ENCODE measurements at places on chromosomes 6 and 20.

GRCh38 chr6:54874349-54875048 lies 27.9 kb downstream of the FAM83B start:
- no peak for DNase-seq

DNA sequence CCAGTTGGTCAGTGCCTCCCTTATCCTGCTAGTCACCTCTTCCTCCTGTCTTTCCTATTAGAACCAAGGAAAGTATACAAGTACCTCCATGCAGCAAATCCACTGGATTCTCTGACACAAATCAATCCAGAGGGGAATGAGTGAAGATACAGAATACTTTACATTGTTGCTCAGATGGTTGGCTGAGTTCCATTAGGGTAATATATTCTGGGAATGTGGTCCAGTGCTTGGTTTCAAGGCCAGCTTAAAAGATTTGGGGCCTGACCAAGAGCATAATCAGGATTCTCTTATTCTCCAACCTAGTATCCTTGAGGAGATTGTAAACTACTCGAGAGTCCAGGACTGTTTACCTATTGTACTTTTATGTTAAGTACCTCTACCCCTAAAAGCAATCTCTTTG lies 23.0 kb downstream of the CARMIL1 start:
- no peak for DNase-seq

GRCh38 chr6:170019818-170020583 lies 268.6 kb downstream of the ERMARD start:
- DNase-seq: no peak

DNA sequence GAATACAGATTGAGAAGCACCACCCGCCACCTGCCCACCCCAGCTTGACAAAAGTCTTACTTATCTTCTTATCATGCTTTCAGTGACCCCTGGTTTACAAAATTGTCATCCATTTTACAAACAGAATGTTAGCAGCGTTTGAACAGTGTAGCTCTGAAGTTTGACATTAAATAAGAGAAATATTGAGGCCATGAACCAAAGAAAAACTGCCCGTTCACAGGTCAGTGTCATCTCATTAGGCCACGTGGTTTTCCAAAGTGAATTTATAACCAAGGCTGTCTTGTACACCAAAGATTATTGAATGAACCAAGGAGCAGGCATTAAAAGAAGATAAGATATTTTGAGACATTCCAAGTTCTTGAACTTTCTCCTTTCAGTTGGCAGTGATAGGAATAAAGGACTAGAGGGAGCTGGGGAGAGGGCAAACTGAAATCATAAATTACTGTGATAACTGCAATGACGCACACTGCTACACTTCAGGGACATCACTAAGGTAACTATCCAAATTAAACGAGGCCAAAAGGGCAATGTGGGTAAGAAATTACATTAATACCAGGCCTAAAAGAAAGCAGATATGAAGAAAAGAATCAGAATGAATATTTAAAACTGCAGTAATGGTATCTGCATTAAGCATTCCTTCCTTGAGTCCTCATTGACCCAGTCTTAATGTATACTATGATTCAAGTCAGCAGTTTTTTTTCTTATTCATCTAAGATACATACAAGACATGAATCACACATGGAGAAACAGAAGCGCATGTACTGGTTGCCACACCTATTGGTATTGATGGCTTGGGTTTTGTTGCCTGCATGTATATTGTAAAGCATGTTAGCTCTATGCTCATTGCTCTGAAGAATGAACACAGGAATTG lies 159.8 kb upstream of the ARG1 start:
- DNase-seq: no peak

DNA sequence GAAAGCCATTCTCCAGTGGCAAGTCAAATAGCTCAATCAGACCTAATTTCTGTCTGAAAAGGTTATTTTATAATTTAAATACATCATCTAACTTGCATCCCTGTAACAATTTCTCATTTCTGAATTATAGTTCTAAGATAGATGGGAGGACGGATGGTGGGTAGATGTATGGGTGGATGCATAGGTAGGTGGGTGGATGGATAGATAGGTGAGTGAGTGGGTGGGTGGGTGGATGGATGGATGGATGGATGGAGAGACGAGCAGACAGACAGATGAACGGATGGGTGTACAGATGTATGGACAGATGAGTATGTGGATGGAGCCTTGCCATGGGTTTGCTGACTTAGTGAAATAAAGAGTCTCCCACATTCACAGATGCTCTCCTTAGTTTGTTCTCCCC lies 20.0 kb downstream of the PDE10A start:
- no peak for DNase-seq

- no peak for DNase-seq
Measured at GRCh38 chr6:21455071-21455470, 138.5 kb upstream of the SOX4 start.

All from CD4-positive, alpha-beta T cell treated with Interleukin-21 for 1 hour (primary cell).